ENCODE measurements at places on chromosomes 5 and 9.

GRCh38 chr5:36436306-36436705 is 134.6 kb upstream of the RANBP3L start:
- DNase-seq: no peak

DNA sequence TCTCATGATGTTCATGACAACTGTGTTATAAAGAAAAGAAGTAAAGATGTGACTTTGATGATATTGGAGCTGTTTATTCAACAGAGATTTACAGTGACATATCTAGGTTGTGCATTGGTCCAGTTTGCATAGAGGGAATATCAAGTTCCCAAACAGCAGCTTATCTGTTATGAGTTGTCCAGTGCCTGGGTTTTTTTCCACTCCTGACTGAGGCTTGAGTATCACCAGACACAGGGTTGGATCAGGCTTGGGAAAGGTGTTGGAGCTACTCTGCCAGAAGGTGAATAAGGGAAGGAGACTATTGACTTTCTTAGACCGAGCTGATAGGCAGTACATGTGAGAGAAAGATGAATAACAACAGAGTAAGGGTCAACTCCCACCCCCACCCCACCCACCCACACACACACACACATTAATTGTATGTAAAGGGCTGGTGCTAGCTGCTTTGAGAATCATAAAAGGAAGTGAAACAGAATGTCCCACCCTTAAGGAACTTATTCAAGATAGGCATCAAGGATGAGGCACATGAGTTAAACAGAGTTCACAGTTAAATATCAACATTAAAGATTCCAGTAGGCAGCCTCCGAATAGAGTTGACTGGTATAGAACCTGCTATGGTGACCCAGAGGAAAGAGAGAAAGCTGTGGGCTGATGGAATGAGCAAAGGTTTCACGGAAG is 33.0 kb upstream of the RASGRF2 start:
- no peak for DNase-seq

DNA sequence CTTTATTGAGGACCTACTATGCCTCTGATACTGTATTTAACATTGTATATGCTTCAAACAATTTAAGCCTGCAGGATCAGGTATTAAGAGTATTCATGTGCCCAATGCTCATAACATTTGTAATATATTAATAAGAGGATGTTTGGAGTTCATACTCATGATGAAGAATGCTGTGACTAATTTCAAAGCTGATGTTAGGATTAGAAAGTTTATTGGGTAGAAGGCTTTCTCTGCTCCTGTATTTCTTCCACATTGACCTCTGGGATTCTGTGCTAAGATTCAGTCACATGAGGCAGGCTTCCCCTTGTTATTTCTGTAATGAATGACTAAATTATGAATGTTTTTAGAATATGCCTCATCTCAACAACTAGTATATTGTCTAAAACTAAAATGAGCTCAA is 456.4 kb downstream of the NFIB start:
- no peak for DNase-seq

- no peak for DNase-seq
These were observed 70.2 kb upstream of the ELL2 start for GRCh38 chr5:96031811-96032261.

- DNase-seq: no peak
These were observed 9.7 kb downstream of the OMD start for GRCh38 chr9:92414566-92414965.

- DNase-seq: no peak
These were observed 20.1 kb downstream of the OR2Y1 start for GRCh38 chr5:180719781-180720180.

DNA sequence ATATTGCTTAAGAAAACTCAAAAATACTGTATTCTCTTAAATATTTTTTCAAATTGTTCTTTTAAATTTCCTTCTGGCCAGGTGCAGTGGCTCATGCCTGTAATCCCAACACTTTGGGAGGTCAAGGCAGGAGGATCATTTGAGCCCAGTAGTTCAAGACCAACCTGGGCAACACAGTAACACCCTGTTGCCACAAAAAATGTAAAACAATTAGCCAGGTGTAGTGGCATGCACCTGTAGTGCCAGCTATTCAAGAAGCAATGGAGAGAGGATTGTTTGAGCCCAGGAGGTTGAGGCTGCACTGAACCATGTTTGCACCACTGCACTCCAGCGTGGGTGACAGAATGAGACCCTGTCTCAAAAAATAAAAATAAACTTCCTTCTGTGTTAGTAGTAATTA is 94.3 kb downstream of the STRBP start:
- no peak for DNase-seq

- DNase-seq: no peak
These were observed 898.5 kb upstream of the SEMA6A start for GRCh38 chr5:117473165-117473564.

DNA sequence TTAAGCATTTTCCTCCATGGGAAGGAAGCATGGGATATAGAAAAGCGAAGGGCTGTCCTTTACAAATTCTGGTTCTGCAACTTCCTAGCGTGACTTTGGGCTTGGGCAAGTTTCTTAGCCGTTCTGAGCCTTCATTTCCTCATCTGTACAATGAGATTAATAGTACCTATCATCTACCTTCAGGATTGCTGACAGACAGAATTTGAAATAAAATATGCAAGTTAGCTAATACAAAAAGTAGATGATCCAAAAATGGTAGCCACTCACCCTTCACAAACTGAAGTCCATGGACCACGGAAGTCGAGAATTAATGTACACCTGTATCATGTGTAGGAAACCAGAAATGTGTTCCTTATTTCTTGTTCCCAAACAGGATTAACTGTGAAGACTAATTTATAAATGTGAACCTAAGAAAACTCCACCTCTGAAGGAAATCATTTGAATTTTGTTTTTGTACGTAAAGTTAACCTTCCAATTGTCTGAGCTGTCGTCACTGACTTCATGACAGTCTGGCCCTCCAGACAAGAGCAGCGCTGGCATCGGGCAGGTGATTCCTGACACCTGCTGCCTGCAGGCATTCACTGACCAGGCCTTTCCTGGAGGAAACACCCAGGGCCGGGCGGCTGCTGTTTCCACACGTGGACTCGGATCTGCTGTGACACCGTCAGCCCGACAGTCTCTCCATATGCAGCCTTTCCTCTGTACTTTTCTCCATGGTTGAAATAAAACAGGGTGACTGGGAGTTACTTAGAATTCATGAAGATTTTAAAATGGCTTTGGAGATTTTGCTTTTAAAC is 63.4 kb downstream of the PSMB7 start:
- DNase-seq: no peak

- DNase-seq: no peak
These were observed 12.2 kb downstream of the CDH18 start for GRCh38 chr5:19975795-19976194.

DNA sequence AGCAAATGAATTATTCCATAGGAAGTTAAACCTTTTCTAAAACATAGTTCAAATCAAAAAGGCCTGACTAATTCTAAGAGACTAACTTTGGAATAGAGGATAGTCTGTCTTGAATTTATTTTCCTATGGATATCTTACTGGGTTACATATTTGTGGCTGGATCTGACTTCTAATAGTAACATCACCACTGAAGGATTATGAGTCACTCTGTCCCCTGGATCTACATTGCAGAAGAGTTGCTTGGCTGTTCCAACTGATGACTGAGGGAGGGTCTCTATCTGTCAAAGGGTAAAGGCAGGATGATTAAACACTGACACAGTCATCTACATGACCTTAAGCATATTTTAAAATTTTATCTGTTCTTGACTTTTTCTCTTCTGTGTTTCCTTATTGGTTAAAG is 119.6 kb upstream of the FST start:
- DNase-seq: no peak

- DNase-seq: no peak
These were observed 69.0 kb downstream of the FGF10 start for GRCh38 chr5:44320188-44320587.

DNA sequence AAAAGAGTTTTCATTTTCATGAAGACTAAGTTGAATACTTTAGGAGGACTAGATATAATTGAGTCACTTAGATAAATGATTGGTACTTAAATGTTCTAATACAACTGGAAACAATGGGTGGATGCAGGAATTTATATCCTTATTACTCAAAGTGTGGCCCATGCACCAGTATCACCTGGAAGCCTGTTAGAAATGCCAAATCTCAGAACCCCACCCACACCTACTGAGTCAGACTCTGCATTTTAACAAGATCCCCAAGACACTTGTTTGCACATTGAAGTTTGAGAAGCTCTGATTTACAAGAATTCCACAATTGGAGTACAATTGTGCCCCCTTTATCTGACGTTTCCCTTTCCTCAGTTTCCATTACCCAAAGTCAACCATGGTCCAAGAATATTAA is 239.0 kb downstream of the AUH start:
- DNase-seq: no peak

DNA sequence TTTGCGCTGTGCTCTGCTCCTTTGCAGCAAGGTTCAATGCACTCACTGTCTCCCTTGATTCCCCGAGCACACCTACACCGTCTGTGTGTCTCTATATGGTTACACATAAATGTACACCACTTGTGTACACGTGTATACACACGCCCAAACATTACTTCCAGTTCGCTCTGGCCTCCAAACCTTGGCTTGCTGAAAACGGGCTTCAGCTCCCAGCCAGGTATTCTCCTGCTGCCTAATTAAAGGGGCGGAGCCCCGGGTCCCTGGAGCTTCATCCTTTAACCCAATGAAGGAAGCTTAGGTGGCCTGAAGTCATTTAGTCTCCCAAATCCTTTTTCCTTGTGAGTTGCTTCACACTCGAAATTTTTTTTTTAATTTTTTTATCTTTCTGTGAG is 4.6 kb downstream of the ISL1 start:
- no peak for DNase-seq

DNA sequence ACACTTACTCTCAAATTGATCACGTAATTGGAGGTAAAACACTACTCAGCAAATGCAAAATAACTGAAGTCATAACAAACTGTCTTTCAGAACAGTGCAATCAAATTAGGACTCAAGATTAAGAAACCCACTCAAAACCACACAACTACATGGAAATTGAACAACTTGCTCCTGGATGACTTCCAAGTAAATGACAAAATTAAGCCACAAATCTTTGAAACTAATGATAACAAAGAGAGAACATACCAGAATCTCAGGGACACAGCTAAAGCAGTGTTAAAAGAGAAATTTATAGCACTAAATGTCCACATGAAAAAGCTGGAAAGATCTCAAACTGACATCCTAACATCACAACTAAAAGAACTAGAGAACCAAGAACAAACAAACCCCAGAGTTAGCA is 540.5 kb upstream of the CDH18 start:
- no peak for DNase-seq

- DNase-seq: no peak
These were observed 127.6 kb upstream of the NMUR2 start for GRCh38 chr5:152532714-152533113.
